ENCODE measurements at places on chromosomes 13 and 19.

- no peak for DNase-seq
Measured at GRCh38 chr19:5851302-5851701, at the start of gene FUT3. Gene FUT3 (minus strand): TSS chr19:5851449.

DNA sequence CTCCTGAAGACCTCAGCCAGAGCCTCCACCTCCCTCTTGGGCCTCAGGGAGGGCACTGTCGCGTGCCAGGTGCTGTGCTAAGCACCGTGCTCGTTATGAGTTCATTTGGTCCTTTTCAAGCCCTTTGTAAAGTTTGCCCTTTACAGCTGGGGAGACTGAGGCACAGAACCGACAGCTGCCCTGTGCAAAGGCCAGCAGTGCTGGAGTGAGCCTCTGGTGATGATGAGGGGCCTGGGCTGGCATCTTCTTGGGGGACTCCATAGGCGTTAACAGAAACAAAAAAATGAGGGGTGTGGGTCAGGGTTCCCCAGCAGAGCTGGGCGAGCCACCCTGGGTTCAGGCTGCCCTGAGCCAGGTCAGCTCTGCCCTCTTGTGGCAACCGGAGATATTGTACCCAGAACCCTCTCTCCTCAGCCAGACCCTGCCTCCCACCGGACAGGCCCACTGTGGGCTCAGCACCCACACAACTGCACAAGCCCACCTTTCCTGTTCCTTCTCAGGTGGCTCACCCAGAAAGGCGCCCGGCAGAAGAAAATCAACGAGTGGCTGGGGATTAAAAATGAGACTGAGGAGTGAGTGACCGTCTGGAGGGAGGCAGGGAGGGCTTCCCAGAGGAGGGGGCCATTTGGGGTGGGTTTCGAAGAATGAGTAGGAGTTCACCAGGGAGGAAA lies 5.5 kb upstream of the IFI30 start:
- DNase-seq, result no peak

- no peak for DNase-seq
Measured at GRCh38 chr19:47319923-47320871, 10.5 kb downstream of the C5AR1 start.

- no peak for DNase-seq
Measured at GRCh38 chr19:39085392-39085791, 1.2 kb downstream of the ACP7 start.

- DNase-seq, result no peak
Measured at GRCh38 chr13:98295371-98295770, 118.3 kb upstream of the RNF113B start.

- no peak for DNase-seq
Measured at GRCh38 chr13:51660813-51661212, 76.6 kb downstream of the WDFY2 start.

- no peak for DNase-seq
Measured at GRCh38 chr13:111862836-111863815, 203.8 kb upstream of the SOX1 start.

DNA sequence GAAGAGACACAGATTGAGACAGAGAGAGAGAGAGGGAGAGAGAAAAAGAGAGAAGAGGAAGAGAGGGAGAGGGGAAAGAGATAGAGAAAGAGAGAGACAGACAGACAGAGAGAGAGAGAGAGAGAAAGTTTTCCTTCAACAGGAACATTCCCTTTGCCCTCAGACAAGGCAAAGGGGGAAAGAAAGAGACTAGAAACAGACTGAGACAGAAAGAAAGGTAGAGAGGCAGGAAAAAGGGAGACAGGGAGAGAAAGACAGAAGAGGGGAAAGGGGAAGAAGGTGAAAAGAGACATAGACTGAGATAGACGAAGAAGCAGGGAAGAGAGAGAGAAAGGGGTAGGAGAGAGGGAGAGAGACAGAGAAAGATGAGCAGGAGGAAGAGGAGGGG lies 18.5 kb upstream of the ZNF175 start:
- DNase-seq, result no peak

- no peak for DNase-seq
Measured at GRCh38 chr19:23436944-23437343, 41.7 kb upstream of the ZNF91 start.

DNA sequence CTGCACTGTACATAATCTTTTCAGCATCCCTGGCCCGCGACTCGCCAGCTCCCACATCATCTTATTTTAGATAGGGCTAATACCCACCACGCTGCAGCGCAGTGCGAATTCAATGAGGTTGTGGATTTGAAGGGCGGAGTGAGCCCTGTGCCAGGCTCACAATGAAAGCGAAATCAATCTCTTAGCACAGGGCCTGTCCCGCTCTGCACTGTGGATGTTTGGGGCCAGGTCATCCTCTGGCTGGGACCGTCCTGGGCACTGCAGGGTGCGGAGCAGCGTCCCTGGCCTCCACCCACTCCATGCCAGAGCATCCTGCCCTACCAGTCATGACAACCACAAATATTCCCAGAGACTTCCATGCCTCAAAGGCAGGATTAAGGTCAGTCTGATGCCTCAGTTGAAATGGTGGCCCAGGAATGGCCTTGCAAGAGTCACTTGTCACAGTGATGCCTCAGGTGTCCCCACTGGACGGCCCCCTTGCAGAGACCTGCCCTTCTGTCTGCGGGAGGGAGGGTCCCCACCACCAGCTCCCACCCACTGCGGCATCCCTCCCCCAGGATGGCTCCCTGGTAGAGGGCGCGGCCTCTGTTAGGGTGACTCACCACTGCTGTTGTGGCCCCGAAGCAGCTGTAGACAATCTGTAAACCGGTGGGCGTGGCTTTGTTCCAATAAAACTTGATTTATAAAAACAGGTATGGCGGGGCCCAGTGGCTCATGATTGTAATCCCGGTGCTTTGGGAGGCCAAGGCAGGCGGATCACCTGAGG lies 5.6 kb downstream of the UHRF1 start:
- DNase-seq, result peak; percentile 19

GRCh38 chr19:16899566-16900075 lies 10.8 kb downstream of the F2RL3 start:
- DNase-seq, result no peak

DNA sequence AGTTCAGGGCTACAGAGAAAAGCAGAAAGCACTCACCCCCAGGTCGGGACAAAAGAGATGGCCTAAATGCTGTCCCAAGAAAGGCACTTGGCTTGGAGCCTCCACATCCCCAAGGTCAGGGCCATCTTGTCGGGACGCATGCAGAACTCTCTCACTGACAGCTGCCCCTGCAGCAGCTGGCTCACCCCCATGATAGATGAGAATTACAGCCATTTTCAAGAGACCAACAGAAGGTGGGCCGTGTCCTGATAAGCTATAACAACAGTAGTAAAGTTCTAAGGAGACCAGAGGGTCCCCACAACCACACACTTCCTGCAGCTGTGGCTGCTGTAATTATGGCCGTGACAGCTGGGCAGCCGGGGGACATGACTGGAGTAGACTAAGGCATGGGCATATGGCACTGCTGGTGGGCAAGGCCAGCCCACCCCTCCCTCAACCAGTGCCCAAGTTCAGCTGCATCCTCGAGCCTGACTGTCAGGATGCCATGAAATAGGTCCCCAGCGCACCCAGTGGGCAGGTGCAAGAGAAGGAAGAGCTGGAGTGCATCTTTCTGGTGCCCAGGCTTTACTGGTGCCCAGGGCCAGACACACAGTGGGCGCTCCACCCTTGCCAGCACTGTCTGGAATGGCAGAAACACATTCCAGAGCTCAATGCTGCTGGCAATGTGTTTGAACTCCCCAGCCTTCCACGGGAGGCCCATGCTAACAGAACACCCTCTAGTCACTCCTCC lies 436.7 kb upstream of the ZNF507 start:
- DNase-seq, result no peak

- no peak for DNase-seq
Measured at GRCh38 chr19:2978772-2979171, 1.4 kb downstream of the TLE6 start.

All from esophagus squamous epithelium (tissue), 5 donors.